CD4-positive, alpha-beta memory T cell (primary cell): ENCODE measurements at places on chromosomes 11 and 22.

DNA sequence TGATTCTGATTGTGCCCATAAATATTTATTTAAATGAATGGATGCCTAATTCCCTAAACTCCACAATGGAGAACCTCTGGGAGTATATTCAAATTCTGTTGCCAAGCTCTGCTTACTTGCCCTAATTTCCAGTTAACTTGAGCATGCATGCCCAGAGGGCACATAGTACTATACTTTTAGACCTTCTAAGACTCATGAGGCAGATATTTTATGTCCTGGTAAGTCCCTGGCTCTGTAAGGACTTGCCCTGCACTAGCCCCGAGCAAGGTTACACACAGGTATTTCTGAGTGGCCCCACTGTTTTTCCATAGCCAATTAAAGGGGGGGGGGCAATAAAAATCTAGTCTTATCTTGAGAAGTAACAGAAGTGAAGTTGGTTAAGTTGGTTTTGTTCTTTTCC lies 21.1 kb upstream of the CAPRIN1 start:
- DNase-seq: no peak

- DNase-seq: peak; percentile 22
Observed at GRCh38 chr11:45901626-45902025, 5.4 kb downstream of the FREY1 start.

DNA sequence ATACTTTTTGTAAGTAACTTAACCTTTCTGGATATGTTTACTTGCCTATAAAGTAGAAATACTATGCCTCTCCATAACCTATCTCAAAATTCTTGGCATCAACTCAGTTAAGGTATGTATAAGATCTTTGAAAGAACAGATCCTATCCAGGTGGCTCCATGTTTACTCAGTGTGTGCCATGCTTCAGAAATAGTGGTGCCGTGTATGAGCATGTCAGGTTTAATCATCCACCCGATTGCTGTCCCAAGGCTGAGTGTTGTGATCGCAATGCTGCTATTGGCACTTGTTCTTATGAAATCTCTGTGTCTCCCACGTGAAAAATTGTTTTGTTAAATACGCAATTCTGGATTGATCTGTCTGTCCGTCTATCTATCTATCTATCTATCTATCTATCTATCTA lies 85.9 kb upstream of the SNX19 start:
- no peak for DNase-seq

- DNase-seq: no peak
Observed at GRCh38 chr11:132094598-132094997, 724.2 kb downstream of the NTM start.

GRCh38 chr11:64136765-64137441 lies 29.0 kb downstream of the MACROD1 start:
- no peak for DNase-seq

GRCh38 chr11:76436020-76436419 lies 8.8 kb upstream of the EMSY start:
- no peak for DNase-seq

GRCh38 chr11:34659096-34659733 lies 38.3 kb downstream of the EHF start:
- no peak for DNase-seq

DNA sequence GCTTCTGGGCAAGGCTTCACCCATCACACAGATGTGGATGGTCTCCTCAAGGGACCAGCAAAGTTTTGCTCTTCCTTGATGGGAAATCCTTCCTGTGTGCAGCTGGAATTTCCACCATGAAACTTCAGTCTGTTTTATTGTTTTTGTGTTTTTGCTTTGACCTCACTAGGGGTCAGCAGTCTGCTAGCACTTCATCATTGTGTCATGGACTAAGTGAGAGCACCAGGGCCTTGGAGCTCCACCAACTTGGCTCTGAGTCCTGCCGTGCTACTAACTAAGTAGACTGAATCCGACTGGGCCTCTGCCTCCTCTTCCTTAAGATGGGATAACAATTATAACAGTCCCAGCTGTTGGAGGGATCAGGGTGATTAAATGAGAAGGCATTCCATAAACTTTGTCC lies 305.8 kb upstream of the NCAM1 start:
- no peak for DNase-seq

GRCh38 chr22:30889996-30890480 lies 78.5 kb downstream of the MORC2 start:
- no peak for DNase-seq

DNA sequence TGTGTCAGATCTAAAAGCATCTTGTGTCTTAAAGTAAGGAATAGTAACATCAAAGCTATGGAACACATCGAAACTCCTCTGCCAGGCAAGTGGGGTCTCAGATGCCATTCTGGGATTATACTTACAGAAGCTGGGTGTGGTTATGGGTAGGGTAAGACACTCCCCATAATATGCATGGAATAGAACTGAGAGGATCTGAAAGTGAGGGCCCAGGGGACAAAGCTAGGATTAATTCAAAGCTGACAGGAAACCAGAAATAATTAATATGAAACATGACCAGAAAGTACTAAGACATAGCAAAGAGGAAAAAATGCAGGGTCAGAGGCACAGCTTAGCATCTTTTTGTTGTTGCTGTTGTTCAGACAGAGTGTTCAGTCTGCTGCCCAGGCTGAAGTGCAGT lies 40.2 kb upstream of the EED start:
- no peak for DNase-seq
